Transverse colon (tissue), 4 donors: ENCODE measurements at places on chromosomes 7 and 10. TPM values are rescaled to one million over a fixed set of nuclear protein-coding genes. Genes with fewer than 3 reads are reported as not detected.

GRCh38 chr7:739983-740942, 13.2 kb upstream of the PRKAR1B start:
- H3K27ac ChIP-seq, result no peak overlapping the region
- no peak overlapping the region for H3K4me3 ChIP-seq
- H3K27me3 ChIP-seq, result no peaks in the 10 kb centered on the region

- DNase-seq, result no peak
- H3K4me1 ChIP-seq, result no peaks in the 10 kb centered on the region
- H3K36me3 ChIP-seq, result no peaks in the 10 kb centered on the region
- H3K4me3 ChIP-seq, result no peak overlapping the region
- H3K27ac ChIP-seq, result no peak overlapping the region
These were observed 197.8 kb upstream of the TMEM72 start for GRCh38 chr10:44713307-44713706.

CCDC7 gene
- 17.6 TPM for total RNA-seq

MUC12 gene
- 90.2 TPM for total RNA-seq

COL13A1 gene
- total RNA-seq, result 1.4 TPM

DNA sequence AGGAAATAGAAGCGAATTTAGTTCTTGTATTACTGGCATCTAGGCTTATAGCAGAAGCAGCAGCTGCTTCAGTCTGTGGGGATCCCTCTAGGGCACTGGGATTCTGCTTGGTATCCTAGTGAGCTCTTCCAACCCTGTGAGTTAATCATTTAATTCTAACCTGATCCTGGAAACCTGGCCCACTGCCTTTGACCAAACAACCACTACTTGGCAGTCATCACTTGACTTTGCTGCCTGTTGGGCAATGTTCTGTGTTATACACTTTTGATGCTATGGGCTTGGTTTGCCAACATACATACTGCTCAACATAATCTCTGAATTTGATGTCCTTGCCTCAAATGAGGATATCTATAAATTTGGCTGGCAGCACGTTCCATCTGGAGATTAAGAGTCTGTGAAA, 813.4 kb downstream of the ANKRD7 start:
- H3K36me3 ChIP-seq, result no peaks in the 10 kb centered on the region
- no peak for DNase-seq
- no peaks in the 10 kb centered on the region for H3K27me3 ChIP-seq
- H3K27ac ChIP-seq, result no peak overlapping the region

ZNF804B gene
- not detected for total RNA-seq

DNA sequence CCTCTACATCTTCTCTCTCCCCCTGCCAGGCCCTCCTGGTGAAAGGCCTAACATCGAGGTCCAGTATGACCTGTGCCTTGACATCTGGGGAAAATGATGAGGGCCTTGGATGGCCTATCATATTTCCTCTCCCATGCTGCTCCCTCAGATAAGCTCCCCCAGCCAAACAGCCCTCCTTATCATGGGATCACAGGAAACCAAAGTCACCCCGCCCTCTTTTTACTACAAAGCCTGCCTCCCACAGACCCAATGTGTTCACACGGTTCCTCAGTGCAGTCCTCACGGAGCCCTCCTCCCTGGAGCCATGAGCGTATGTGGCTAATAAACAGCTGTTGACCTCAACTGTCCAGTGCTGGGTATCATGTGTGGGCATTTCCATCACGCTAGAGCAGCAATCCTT, 32.0 kb downstream of the C10orf90 start:
- H3K27me3 ChIP-seq, result no peaks in the 10 kb centered on the region
- H3K4me1 ChIP-seq, result no peaks in the 10 kb centered on the region
- no peak overlapping the region for H3K4me3 ChIP-seq
- DNase-seq, result no peak
- H3K36me3 ChIP-seq, result no peaks in the 10 kb centered on the region

GRCh38 chr10:89398003-89398749, 5.8 kb downstream of the IFIT1 start:
- no peaks in the 10 kb centered on the region for H3K27me3 ChIP-seq
- DNase-seq, result peak; percentile 17
- no peak overlapping the region for H3K27ac ChIP-seq
- H3K4me3 ChIP-seq, result no peak overlapping the region
- H3K36me3 ChIP-seq, result no peaks in the 10 kb centered on the region

GRCh38 chr10:75649466-75649865, 218.0 kb downstream of the LRMDA start:
- no peaks in the 10 kb centered on the region for H3K4me1 ChIP-seq
- H3K27me3 ChIP-seq, result no peaks in the 10 kb centered on the region
- DNase-seq, result no peak
- no peak overlapping the region for H3K4me3 ChIP-seq

LBX1 gene
- total RNA-seq, result not detected

DNA sequence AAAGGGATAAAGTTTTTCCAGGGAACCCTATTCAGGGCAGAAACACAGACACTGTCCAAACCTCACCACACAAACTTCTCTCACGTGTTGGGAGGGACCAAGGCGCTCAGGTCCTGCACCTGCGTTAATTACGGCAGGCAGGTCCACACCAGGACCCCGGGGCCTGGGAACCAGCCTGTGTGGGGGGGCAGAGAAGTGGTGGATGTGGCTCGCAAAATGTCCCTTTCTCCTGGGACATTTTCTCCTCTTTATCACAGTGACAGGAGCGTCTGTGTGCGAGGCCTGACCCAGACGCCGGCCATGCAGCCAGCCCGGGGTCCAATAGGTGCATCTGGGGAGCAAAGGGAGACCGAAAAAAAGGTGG, 73.4 kb upstream of the ZNF722 start:
- H3K27ac ChIP-seq, result peak overlapping the region; percentile 82
- peaks cover 4% of the 10 kb centered on the region for H3K4me1 ChIP-seq
- no peaks in the 10 kb centered on the region for H3K36me3 ChIP-seq
- no peak for DNase-seq
- H3K4me3 ChIP-seq, result peak overlapping the region; percentile 60
- H3K27me3 ChIP-seq, result no peaks in the 10 kb centered on the region

DNA sequence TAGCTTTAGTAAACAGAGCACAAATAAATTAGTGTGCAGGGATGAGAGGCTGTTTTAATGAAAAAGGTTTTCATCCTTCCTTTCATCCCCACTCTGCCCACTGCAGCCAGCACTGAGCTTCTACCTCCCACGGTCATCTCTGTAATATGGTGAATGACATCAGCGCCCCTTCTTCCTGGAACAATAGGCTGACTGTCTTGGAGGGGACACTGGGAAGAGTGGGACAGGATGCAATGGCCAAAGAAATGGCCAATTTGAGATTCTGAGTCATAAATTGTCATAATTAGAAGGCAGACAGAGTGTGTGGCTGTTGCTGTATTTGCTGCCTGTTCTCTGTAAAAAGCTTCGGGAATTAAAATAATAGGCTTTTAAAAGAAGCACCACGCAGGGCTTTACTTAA, 126.7 kb upstream of the CALN1 start:
- no peak overlapping the region for H3K4me3 ChIP-seq
- no peaks in the 10 kb centered on the region for H3K27me3 ChIP-seq
- DNase-seq, result no peak
- no peaks in the 10 kb centered on the region for H3K4me1 ChIP-seq
- H3K27ac ChIP-seq, result no peak overlapping the region
- H3K36me3 ChIP-seq, result no peaks in the 10 kb centered on the region

GRCh38 chr10:100528921-100529474, 673 bp downstream of the NDUFB8 start:
- no peaks in the 10 kb centered on the region for H3K27me3 ChIP-seq
- H3K36me3 ChIP-seq, result no peaks in the 10 kb centered on the region
- peak overlapping the region; percentile 69 for H3K4me3 ChIP-seq
- H3K27ac ChIP-seq, result peak overlapping the region; percentile 85
- peaks cover 18% of the 10 kb centered on the region for H3K4me1 ChIP-seq
- DNase-seq, result no peak

ZNF107 gene
- total RNA-seq, result 6.0 TPM

GRCh38 chr10:14553448-14553847, 221.2 kb downstream of the FAM107B start:
- peaks cover 77% of the 10 kb centered on the region for H3K4me1 ChIP-seq
- H3K27ac ChIP-seq, result peak overlapping the region; percentile 72
- H3K27me3 ChIP-seq, result no peaks in the 10 kb centered on the region

TAS2R38 gene
- not detected for total RNA-seq

CDK5 gene
- 10.8 TPM for total RNA-seq

SP8 gene
- total RNA-seq, result not detected

GRCh38 chr10:9824631-9825071, 1193.0 kb upstream of the CELF2 start:
- no peak overlapping the region for H3K27ac ChIP-seq
- no peaks in the 10 kb centered on the region for H3K27me3 ChIP-seq
- no peak for DNase-seq
- H3K36me3 ChIP-seq, result no peaks in the 10 kb centered on the region

GRCh38 chr10:86363833-86364490, 2.6 kb downstream of the GRID1 start:
- H3K27ac ChIP-seq, result no peak overlapping the region
- no peaks in the 10 kb centered on the region for H3K36me3 ChIP-seq
- no peak for DNase-seq
- peaks cover 70% of the 10 kb centered on the region for H3K27me3 ChIP-seq
- H3K4me1 ChIP-seq, result peaks cover 20% of the 10 kb centered on the region
- H3K4me3 ChIP-seq, result no peak overlapping the region

GRCh38 chr10:51567271-51567670, 132.1 kb downstream of the CSTF2T start:
- no peaks in the 10 kb centered on the region for H3K36me3 ChIP-seq
- no peak overlapping the region for H3K27ac ChIP-seq
- DNase-seq, result no peak
- no peak overlapping the region for H3K4me3 ChIP-seq
- H3K4me1 ChIP-seq, result no peaks in the 10 kb centered on the region

- no peak overlapping the region for H3K4me3 ChIP-seq
- no peak for DNase-seq
These were observed 10.2 kb downstream of the KAZALD1 start for GRCh38 chr10:101071885-101072433.

DNA sequence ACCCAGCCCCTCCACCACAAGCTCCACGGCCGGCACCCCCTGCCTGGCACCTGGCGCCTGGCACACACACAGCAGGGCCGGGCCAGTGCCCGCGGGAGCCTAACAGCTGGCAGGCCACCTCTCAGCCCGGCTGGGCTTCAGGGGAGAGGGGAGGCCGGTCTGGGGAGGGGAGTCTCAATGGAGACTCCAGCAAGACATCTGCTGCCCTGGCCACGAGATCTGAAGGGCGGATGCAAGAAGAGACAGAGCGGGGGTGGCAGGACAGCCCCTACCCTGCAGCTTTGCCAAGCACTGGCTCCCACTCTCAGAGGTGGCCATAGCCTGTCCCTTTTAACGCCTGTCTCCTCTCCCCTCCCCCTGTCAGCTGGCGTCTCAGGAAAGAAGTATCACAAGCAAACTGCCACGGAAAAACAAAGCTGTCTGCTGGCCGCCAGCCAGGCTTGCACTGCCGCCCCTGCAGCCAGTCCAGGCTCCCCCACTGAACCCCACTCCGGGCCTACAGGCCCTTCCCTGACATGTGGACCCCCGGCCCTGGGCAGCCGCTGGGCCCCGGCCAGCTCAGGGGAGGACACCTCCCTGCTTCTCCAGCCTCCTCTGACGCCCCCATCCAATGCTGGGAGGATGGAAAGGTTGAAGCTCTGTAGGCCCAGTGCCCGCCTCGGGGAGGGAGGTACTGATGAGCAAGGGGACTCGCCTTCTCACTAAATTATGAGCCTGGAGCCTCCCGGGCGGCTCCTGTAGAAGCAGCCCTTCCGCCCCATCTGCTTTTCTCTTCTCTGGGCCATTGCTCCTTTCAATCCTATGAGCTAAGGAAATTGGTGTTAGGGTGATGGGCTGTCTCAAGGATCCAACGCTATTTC, 178.4 kb downstream of the ARHGAP12 start:
- peak; percentile 32 for DNase-seq
- no peaks in the 10 kb centered on the region for H3K36me3 ChIP-seq

GRCh38 chr10:73886085-73886529, 11.8 kb upstream of the CAMK2G start:
- H3K36me3 ChIP-seq, result no peaks in the 10 kb centered on the region
- DNase-seq, result peak; percentile 72
- H3K27ac ChIP-seq, result peak overlapping the region; percentile 78
- H3K4me3 ChIP-seq, result no peak overlapping the region
- H3K27me3 ChIP-seq, result no peaks in the 10 kb centered on the region
- peaks cover 30% of the 10 kb centered on the region for H3K4me1 ChIP-seq

DNA sequence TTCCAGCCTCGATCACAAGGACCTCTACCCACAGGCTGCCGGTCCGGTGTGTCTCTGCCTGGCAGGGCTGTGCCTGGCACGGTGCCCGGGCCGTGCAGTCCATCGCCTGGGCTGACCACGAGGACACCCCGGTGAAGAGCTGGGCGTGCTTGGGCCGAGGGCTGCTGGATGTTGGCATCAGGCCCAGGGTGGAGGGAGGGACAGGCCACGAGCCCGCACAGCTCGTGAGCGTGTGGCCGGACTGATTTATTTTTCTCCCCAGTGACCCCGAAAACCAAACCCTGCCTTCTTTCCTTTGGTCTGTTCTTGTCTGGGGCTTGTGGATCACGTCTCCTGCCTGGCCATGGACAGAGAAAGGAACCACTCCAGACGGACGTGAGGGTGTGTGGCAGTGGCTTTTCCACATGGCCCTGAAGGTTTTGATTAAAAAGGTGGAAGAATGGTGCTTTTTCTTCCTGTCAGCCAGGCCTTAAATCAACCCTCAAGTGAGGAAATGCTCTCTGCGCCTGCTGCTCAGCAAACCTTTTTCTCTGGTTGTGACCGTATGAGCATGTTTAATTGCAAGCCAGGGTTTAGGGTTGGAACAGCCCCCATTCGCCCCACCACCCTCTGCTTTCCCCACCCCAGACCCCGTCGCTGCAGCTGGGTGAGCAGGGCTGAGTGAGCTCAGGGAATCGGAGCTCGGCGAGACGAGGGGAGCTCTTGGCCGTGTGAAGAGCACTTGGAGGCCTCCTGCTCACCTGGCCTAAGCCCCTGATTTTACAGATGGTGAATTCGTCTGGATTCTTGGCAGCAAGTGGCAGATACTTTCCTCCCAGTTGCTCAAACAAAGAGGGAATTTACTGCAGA, 130.1 kb downstream of the RGS10 start:
- peak; percentile 55 for DNase-seq
- H3K4me3 ChIP-seq, result no peak overlapping the region
- H3K36me3 ChIP-seq, result no peaks in the 10 kb centered on the region
- peaks cover 18% of the 10 kb centered on the region for H3K4me1 ChIP-seq
- peak overlapping the region; percentile 69 for H3K27ac ChIP-seq
- no peaks in the 10 kb centered on the region for H3K27me3 ChIP-seq

PAPSS2 gene
- 82.9 TPM for total RNA-seq

GRCh38 chr10:112812586-112812985, 137.5 kb upstream of the TCF7L2 start:
- no peaks in the 10 kb centered on the region for H3K36me3 ChIP-seq
- peaks cover 9% of the 10 kb centered on the region for H3K4me1 ChIP-seq
- H3K4me3 ChIP-seq, result no peak overlapping the region
- no peak for DNase-seq
- peak overlapping the region; percentile 50 for H3K27ac ChIP-seq

TACC2 gene
- total RNA-seq, result 65.9 TPM

TFPI2 gene
- total RNA-seq, result 0.79 TPM

- no peaks in the 10 kb centered on the region for H3K36me3 ChIP-seq
- H3K4me1 ChIP-seq, result peaks cover 67% of the 10 kb centered on the region
- no peak for DNase-seq
- H3K27ac ChIP-seq, result peak overlapping the region; percentile 98
- peak overlapping the region; percentile 8 for H3K4me3 ChIP-seq
These were observed 1.8 kb upstream of the HOXA11 start for GRCh38 chr7:27186668-27187474.

GRCh38 chr7:23061327-23061726, 44.3 kb upstream of the KLHL7 start:
- no peak overlapping the region for H3K4me3 ChIP-seq
- no peak for DNase-seq
- H3K27ac ChIP-seq, result no peak overlapping the region
- no peaks in the 10 kb centered on the region for H3K4me1 ChIP-seq
- peaks cover 25% of the 10 kb centered on the region for H3K27me3 ChIP-seq

- H3K4me3 ChIP-seq, result no peak overlapping the region
- H3K27ac ChIP-seq, result peak overlapping the region; percentile 23
- peaks cover 10% of the 10 kb centered on the region for H3K4me1 ChIP-seq
- peaks cover 22% of the 10 kb centered on the region for H3K36me3 ChIP-seq
- no peaks in the 10 kb centered on the region for H3K27me3 ChIP-seq
These were observed 41.6 kb downstream of the LAMB1 start for GRCh38 chr7:107961405-107961804.
